ENCODE measurements at places on chromosomes 1 and 21. TPM values are rescaled to one million over a fixed set of nuclear protein-coding genes. Genes with fewer than 3 reads are reported as not detected.
A peak's percentile ranks its signal among the peaks of the same experiment; 100 is the strongest.

GUCA2A gene
- total RNA-seq = not detected

LCE1C gene
- not detected for total RNA-seq

KLF17 gene
- not detected for total RNA-seq

ARHGEF2 gene
- 99.6 TPM for total RNA-seq

FAM131C gene
- total RNA-seq = 5.0 TPM

NUF2 gene
- total RNA-seq = 1.2 TPM

TRAPPC10 gene
- 48.5 TPM for total RNA-seq

CD1E gene
- total RNA-seq = 3.5 TPM

S100A4 gene
- total RNA-seq = 141 TPM

RO60 gene
- total RNA-seq = 72.0 TPM

GPR37L1 gene
- 0.13 TPM for total RNA-seq

GRCh38 chr1:86998727-86999126 is 84.3 kb downstream of the HS2ST1 start:
- no peak for DNase-seq

- DNase-seq = no peak
Measured at GRCh38 chr1:167117225-167117624, 23.4 kb downstream of the STYXL2 start.

DNA sequence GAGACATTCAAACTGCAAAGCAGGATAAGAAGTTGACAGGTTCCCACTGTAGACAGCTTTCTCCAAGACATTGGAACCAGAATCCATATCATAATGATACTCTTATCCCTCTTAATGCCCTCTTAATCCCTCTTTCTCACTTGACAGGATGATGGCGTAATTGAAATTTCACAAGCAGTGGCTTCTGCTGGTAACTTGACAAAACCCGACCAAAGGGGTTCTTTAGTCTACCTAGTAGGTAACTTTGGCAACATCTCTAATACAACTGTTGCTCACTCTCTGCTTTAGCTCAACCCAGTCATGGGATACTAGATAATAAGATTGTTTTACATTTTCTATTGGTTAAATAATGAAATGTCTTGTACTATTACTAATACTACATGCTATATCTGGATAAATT is 34.7 kb downstream of the S100A10 start:
- DNase-seq = no peak

DNA sequence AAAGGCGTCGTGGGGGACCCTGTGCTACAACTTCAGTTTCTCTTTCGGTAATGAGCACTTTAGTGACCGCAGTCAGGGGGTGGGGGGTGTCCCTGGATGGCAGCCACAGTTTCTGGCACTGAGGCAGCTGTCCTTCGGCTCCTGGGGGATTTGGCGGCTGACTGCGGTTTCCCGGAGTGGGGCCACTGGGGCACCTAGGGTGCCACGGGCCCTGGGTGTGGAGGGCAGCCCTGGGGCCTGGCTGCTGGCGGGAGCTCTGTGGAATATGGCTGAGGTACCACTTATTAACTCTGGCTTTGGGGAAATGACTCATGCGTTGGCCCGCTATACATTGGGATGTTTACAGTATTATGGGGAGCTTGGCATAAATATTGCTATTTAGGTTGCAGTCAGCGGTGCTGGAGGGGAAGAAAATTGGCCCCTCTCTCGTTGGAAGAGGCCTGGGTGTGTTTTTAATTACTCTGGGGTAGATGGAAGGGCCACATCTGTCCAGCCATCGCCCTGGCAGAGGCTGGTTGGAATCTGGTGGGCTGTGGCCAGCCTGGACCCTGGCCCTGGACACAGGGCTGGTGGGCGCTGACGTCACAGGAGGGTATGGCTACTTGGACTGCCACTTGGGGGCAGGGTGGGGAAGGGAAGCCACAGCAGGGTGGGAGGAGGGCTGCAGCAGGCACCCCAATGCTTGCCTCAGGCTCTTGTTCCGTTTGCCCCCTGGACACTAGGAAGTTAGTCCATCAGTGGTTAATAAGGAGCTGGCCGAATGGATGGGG is 2.0 kb downstream of the EPHB2 start:
- no peak for DNase-seq

- DNase-seq = no peak
Measured at GRCh38 chr1:157195521-157196244, 57.5 kb upstream of the ETV3 start.

- no peak for DNase-seq
Measured at GRCh38 chr1:153395136-153395685, 4.3 kb upstream of the S100A8 start.

GRCh38 chr21:43211760-43212115 is 42.9 kb downstream of the CRYAA start:
- peak; percentile 84 for DNase-seq

DNA sequence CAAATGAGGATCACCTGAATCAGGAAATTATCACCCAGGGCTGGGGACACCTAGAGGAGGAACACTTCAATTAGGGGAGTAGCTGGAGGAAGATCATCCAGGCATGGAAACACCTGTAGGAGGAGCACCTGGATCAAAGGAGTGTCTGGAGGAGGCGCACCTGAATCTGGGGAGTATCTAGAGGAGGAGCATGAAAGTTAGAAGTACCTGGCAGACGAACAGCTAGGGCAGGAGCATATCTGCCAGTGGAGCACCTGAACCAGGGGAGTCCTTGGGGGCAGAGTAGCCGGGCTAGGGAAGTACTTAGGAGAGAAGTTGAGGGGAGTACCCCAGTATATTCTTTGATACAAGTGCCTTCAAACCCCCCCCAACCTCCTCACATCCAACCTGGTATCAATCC is 1.3 kb downstream of the C1orf210 start:
- DNase-seq = peak; percentile 22

GRCh38 chr1:204495777-204496176 is 1.2 kb upstream of the PIK3C2B start:
- no peak for DNase-seq

- DNase-seq = no peak
Measured at GRCh38 chr1:170511038-170511437, 20.9 kb upstream of the GORAB start.

DNA sequence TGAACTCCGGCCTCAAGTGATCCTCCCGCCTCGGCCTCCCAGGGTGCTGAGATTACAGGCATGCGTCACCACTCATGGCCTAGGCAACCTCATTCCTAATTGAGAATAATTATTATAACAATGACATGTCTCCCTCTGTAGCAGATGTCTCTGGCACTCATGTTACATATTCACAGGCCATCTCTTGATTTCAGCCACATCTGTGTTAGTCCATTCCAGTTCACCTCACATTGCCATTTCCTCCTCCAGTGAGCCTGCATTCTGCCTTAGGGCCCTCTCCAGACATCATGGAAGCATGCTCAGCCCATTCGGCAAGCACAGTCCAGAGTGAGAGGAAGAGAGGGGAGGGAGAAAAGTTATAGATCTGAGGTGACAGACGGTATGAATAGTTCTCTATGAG is 32.5 kb downstream of the CDKN2C start:
- DNase-seq = no peak

- no peak for DNase-seq
Measured at GRCh38 chr1:19040010-19040680, 83.7 kb upstream of the IFFO2 start.

DNA sequence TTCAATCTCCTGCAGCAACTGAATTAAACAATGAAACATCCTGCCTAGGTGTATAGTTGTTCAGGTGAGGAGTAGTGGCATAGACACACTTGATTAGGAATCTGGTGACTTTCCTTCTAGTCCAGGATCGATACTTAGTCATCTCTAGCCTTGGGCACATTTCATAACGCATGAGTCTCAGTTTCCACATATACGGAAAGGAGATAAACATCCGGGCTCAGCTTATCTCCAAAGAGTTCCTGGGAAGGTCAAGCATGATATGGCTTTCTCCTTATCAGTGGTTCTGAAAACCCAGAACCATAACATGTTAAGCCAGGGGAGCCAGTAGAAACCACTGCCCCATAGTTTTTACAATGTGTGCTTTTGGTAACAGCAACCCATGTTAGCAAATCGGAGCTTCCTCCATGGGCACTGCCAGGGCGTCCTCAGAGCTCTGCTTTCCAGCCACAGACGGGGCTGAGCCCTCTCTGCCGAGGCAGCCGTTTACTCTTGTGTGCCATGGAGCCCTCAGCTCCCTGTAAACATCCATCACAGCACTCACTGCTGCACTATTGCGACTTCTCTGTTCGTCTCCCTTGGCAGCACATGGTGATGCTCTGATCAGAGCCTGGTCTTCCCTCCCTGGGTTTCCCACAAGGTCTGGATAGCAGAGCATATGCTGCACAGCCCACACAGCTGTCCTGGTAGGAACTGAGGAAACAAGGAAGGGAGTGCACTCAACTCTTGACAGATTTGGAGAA is 34.6 kb downstream of the RUNX1 start:
- no peak for DNase-seq

GRCh38 chr21:38120984-38121855 is 135.6 kb upstream of the KCNJ15 start:
- no peak for DNase-seq

GRCh38 chr1:221824025-221824424 is 82.1 kb upstream of the DUSP10 start:
- DNase-seq = no peak

GRCh38 chr1:41700986-41701535 is 216.6 kb upstream of the EDN2 start:
- no peak for DNase-seq

- DNase-seq = no peak
Measured at GRCh38 chr1:202217516-202217915, 23.9 kb downstream of the LGR6 start.

- DNase-seq = no peak
Measured at GRCh38 chr1:156660752-156661112, 16.5 kb downstream of the NES start.

DNA sequence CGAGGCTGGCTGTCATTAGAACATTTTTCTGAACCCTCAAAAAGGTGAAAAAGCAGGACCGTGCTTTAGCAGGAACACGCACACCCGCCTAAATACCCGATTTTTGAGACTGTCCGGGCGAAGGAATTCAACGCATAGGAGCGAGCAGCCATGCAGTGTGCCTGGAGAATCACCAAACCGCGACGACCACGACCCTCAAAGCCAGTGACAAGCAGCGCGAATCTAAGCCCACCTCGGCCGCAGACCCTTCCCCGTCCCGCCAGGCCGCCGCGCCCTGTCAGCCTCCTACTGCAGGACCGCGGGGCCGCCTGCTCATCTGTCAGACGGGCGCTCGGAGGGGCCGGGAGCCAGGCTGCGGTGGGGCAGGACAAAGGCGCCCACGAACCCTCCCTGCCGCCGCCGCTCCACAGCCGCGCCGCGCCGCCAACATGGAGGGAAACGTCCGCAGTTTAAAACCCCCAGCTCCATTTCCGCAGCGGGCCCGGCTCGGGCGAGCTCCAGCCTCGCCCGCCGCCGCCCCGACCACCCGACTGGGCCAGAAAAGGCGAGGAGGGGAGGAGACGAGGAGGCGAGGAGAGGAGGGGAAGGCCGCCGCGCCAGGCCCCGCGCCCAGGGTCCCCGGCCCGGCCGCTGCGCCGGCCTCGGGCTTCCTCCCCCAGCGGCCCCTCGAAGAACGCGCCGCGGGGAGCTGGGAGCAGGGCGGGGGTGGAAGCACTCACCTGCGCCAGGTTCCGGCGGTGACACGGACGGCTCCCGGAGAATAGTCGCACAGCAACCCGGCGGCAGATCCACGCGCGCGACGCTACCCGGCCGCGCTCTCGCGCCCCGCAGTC is at the start of gene LBR:
Gene LBR, minus strand, starts transcription at position 804 of the 833 bp plus-strand sequence. CDS start 3,963 bp downstream, outside the sequence.
- peak; percentile 61 for DNase-seq

GRCh38 chr1:3415260-3416090 is 39.0 kb upstream of the ARHGEF16 start:
- no peak for DNase-seq

GRCh38 chr1:172429331-172430127 is 9.0 kb downstream of the C1orf105 start:
- DNase-seq = no peak

- no peak for DNase-seq
Measured at GRCh38 chr1:162389971-162390370, 8.4 kb downstream of the C1orf226 start.
